Muscle of leg (tissue), 16 donors: ENCODE measurements at places on chromosomes 2 and 18. TPM values are rescaled to one million over a fixed set of nuclear protein-coding genes. Genes with fewer than 3 reads are reported as not detected.

GRCh38 chr18:49613141-49613640 lies 51.3 kb downstream of the LIPG start:
- H3K4me1 ChIP-seq, result peaks cover 13% of the 10 kb centered on the region
- no peak for DNase-seq
- no peaks in the 10 kb centered on the region for H3K36me3 ChIP-seq
- no peak overlapping the region for H3K4me3 ChIP-seq
- H3K27me3 ChIP-seq, result no peaks in the 10 kb centered on the region
- no peak overlapping the region for H3K27ac ChIP-seq

Gene GPR45
- not detected for polyA plus RNA-seq

GRCh38 chr2:214019973-214020345 lies 390.9 kb upstream of the VWC2L start:
- H3K27ac ChIP-seq, result no peak overlapping the region
- H3K36me3 ChIP-seq, result no peaks in the 10 kb centered on the region
- no peaks in the 10 kb centered on the region for H3K27me3 ChIP-seq

- no peak for DNase-seq
- H3K27ac ChIP-seq, result no peak overlapping the region
- no peaks in the 10 kb centered on the region for H3K27me3 ChIP-seq
- peaks cover 5% of the 10 kb centered on the region for H3K4me1 ChIP-seq
- H3K36me3 ChIP-seq, result no peaks in the 10 kb centered on the region
- H3K4me3 ChIP-seq, result no peak overlapping the region
These were observed 29.3 kb downstream of the COLEC11 start for GRCh38 chr2:3624059-3624794.

Gene CTNNA2
- polyA plus RNA-seq, result 0.84 TPM

DNA sequence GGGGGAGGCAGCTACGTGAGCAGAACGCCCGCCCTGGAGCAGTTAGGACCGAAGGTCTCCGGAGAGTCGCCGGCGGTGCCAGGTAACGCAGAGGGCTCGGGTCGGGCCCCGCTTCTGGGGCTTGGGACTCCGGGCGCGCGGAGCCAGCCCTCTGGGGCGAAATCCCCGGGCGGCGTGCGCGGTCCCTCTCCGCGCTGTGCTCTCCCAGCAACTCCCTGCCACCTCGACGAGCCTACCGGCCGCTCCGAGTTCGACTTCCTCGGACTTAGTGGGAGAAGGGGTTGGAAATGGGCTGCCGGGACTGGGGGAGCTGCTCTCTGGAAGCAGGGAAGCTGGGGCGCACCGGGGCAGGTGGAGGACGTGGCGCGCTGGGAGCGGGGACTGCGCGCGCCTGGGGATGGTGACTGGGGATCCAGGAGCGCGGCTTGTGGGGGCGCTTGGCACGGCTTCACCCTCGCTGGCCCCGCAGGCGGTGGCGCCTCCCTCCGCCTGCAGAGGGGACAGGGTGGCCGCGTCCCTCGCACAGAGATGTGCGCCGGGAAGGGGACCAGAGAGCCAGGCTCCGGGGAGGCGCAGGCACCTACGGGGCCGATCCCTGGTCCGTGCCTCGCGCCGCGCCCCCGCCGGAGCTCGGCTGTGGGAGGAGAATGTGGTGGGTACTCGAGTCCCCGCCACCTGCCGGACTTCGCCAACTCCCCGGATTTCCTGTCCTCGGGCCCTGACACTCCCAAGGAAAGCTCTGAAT lies 688 bp downstream of the CDH20 start:
- H3K36me3 ChIP-seq, result no peaks in the 10 kb centered on the region
- DNase-seq, result peak; percentile 35
- H3K27me3 ChIP-seq, result peaks cover 26% of the 10 kb centered on the region
- peaks cover 20% of the 10 kb centered on the region for H3K4me1 ChIP-seq

GRCh38 chr2:23381084-23381483 lies 3.9 kb upstream of the KLHL29 start:
- H3K27me3 ChIP-seq, result peaks cover 36% of the 10 kb centered on the region
- H3K27ac ChIP-seq, result no peak overlapping the region
- no peaks in the 10 kb centered on the region for H3K36me3 ChIP-seq
- no peak for DNase-seq
- peaks cover 11% of the 10 kb centered on the region for H3K4me1 ChIP-seq

Gene COL3A1
- polyA plus RNA-seq, result 6,172 TPM

DNA sequence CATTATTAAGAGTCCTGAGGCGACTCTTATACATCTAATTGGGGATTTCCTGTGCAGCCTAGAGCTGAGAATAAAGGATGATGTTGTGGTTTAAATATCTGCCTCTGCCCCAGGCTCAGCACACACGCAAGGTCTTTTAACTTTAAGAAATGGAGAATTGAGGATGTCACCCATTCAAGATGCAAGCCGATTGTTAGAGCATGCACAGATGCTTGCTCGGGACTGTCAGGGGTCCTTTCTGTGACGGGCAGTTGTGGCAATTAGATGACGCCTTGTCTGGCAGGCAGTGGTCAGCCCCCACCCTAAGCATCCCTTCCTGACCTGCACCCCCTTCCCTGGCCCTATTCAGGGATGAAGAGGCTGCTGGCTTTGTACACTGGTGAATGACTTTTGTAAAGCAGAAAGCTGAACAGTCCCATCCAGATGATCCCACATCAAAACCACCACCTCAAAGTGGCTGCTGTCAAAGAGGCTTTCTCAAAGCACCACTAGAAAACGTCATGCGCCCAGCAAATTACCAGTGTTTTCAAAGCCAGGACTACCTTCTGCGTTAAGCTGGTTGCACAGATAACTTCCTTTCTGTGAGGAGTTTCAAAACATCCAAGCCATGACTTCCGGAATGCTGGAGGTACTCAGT lies 23.7 kb downstream of the FAM178B start:
- no peak overlapping the region for H3K4me3 ChIP-seq
- no peaks in the 10 kb centered on the region for H3K27me3 ChIP-seq
- DNase-seq, result no peak
- no peaks in the 10 kb centered on the region for H3K36me3 ChIP-seq
- no peak overlapping the region for H3K27ac ChIP-seq

- no peaks in the 10 kb centered on the region for H3K4me1 ChIP-seq
- H3K27ac ChIP-seq, result no peak overlapping the region
- H3K27me3 ChIP-seq, result no peaks in the 10 kb centered on the region
- H3K4me3 ChIP-seq, result no peak overlapping the region
These were observed 335.2 kb downstream of the NUP35 start for GRCh38 chr2:183459466-183459865.

DNA sequence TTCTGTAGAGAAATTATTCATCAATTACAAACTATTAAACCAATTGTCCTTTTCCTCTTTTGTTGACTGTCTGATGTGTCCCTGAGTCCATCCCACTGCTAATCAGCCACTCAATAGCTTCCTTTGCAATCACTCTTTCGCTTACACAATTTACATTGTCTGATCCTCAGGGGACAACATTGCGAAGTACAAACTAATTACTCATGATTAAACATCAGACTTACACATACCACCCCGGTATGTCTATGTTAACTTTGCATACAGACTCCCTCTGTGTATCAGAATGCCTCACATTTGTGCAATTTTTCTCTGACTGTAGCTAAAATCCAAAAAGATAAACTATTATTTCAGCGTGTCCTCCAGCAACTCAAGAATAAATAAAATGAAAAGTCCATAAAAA lies 264.4 kb upstream of the REV1 start:
- no peaks in the 10 kb centered on the region for H3K4me1 ChIP-seq
- DNase-seq, result no peak
- H3K36me3 ChIP-seq, result no peaks in the 10 kb centered on the region
- no peaks in the 10 kb centered on the region for H3K27me3 ChIP-seq
- H3K27ac ChIP-seq, result no peak overlapping the region

DNA sequence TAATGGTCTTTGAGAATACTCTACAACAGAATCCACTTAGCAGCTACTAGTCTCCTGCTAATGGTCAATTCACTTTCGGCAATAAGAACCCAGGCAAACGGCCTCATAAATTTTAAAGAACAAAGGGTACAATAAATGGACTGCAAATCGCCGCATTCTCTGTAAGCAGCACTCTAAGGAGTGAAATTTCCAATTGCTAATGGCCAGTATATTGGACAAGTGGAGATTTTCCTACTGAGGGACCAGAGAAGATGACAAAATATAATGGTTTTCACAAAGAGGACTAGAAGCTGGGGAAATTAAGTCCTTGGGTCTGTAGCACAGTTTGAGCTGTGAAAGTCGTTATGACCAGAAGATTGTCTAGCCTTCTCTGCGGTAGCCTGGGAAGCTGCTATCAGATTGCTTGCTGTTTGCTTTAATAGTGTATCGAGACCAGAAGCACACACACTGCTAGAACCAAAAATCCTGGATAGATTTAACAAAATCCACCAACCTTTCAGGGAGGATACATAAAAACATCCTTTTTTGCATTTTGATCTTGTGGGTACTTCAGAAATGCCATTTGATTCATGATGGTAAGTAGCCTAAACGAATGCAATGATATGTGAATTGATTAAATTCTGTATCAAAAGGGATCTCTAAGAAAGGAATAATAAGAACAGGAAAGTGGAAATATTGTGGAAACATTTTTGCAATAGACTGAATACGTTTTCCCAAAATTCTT lies 53.6 kb upstream of the ATP8B1 start:
- no peak overlapping the region for H3K4me3 ChIP-seq
- no peaks in the 10 kb centered on the region for H3K4me1 ChIP-seq
- no peaks in the 10 kb centered on the region for H3K27me3 ChIP-seq
- H3K27ac ChIP-seq, result no peak overlapping the region
- no peaks in the 10 kb centered on the region for H3K36me3 ChIP-seq

DNA sequence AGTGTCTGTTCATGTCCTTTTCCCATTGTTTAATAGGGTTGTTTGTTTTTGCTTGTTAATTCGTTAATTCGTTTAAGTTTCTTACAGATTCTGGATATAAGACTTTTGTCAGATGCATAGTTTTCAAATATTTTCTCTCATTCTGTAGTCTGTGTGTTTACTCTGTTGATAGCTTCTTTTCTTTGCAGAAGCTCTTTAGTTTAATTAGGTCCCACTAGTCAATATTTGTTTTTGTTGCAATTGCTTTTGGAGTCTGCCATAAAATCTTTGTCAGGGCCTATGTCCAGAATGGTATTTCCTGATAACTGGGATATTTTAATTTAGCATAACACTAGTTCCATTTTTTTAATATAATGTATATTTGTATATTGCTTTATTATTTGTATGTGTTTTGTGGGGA lies 1380.1 kb downstream of the SUCLG1 start:
- H3K4me1 ChIP-seq, result peaks cover 2% of the 10 kb centered on the region
- no peak for DNase-seq
- no peaks in the 10 kb centered on the region for H3K27me3 ChIP-seq
- H3K36me3 ChIP-seq, result no peaks in the 10 kb centered on the region

DNA sequence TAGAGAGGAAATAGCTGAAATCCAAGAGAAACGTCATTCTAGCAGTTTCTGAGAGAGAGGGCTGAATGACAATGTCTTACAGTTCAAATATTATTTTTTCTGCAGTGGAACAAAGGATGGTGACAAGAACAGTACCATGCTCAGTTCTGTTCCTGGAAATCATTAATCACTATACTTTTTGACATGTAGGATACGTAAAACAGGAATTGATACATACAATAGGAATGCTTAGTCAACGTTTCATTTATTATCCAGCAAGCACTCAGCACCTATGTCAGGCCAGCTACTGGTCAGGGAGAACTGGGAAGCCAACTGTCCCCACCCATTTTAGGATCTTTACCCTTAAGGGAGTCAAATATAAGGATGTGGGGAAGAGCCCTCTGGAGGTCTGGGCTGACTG lies 114.7 kb downstream of the DHRS9 start:
- no peak for DNase-seq
- no peaks in the 10 kb centered on the region for H3K36me3 ChIP-seq
- no peaks in the 10 kb centered on the region for H3K4me1 ChIP-seq
- no peak overlapping the region for H3K4me3 ChIP-seq
